ENCODE measurements at places on chromosomes 1 and 21. TPM values are rescaled to one million over a fixed set of nuclear protein-coding genes. Genes with fewer than 3 reads are reported as not detected.

DNA sequence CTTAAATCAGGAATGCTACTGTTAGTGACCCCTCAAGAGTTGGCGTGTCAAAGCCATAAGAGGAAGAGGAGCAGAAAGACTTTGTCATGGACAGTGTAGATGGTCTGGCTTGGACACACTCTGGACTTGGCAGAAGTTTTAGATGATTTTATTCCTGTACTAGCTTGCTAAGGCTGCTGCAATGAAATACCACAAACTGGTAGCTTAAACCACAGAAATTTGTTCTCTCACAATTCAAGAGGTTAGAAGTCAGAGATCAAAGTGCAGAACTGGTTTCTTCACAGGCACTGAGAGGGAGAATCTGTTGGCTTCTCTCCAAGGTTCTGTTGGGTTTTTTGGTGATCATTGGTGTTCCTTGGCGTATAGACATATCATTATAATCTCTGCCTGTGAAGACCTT, 869.8 kb upstream of the B3GALT2 start:
- H3K4me1 ChIP-seq: no peaks in the 10 kb centered on the region
- no peak overlapping the region for H3K27ac ChIP-seq
- no peaks in the 10 kb centered on the region for H3K27me3 ChIP-seq

DNA sequence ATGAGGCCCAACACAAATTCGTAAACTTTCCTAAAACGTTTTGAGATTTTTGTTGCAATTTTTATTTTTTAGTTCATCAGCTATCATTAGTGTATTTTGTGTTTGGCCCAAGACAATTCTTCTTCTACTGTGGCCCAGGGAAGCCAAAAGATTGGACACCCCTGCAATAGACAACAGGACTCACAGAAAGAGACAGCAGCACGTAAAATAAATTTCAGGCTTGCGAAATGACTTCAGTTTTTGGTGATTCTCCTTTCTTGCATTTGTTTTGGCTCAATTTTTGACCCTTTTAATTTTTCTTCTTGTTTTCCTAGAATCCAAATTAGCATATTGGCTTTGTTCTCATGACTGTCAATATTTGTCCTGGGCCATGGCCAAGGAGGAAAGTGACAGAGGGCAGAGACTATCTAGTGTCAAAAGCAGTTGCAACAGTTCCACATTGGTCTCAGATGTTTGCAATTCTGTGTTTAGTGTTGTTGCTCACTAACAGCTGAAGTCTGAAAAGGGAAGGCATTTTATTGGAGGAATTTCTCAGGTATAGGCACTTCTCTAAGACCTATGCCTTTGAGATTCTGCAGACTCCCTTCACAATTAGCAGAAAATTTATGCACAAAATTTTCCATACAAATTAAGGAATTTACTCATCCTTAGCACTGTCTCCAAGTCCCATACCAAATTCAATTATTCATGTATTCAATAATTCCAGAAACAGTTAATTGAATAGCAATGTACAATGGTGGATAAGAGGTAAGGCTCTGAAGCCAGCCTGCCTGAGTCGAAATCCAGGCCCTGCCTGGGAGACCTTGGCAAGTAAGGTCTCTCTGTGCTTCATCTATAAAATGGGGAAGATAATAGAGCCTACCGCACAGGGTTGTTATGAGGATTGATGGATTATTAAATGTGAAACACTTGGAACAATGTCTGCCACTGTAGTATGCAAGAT, 160.9 kb upstream of the IVNS1ABP start:
- no peak overlapping the region for H3K27ac ChIP-seq
- no peaks in the 10 kb centered on the region for H3K36me3 ChIP-seq
- H3K4me3 ChIP-seq: no peak overlapping the region
- peaks cover 5% of the 10 kb centered on the region for H3K4me1 ChIP-seq
- no peak for DNase-seq
- H3K27me3 ChIP-seq: no peaks in the 10 kb centered on the region

- no peaks in the 10 kb centered on the region for H3K36me3 ChIP-seq
- H3K4me3 ChIP-seq: no peak overlapping the region
- H3K27me3 ChIP-seq: no peaks in the 10 kb centered on the region
- no peaks in the 10 kb centered on the region for H3K4me1 ChIP-seq
- no peak for DNase-seq
These were observed 4.8 kb downstream of the CLDN8 start for GRCh38 chr21:30211071-30211470.

HIPK1 gene
- total RNA-seq: 71.4 TPM

IFNAR1 gene
- total RNA-seq: 11.7 TPM
